SJSA1 (cell line): ENCODE measurements at places on chromosomes 6 and 20.

DNA sequence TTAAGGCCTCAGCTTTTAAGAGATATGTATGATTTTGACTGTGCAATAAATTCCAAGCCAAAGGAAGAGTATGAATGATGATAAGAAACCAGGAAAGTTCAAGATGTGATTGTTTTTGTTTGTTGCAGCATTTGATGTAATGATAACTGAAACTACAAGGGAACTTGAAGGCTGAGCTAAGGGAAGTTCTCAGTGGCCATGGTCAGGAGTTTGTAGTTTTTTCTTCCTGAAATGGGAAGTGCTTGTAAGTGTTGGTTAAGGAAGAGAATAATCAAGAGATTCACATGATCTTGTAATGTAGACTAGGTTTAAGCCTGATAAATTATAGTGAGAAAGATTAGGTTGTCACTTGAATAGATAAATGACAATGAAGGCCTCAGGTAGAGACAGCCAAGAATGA lies 53.4 kb downstream of the PTCHD4 start:
- DNase-seq = no peak

GRCh38 chr6:31356216-31356945 lies 598 bp downstream of the HLA-B start:
- no peak for DNase-seq

- peak; percentile 54 for DNase-seq
These were observed 50.7 kb upstream of the CD83 start for GRCh38 chr6:14066782-14067406.

DNA sequence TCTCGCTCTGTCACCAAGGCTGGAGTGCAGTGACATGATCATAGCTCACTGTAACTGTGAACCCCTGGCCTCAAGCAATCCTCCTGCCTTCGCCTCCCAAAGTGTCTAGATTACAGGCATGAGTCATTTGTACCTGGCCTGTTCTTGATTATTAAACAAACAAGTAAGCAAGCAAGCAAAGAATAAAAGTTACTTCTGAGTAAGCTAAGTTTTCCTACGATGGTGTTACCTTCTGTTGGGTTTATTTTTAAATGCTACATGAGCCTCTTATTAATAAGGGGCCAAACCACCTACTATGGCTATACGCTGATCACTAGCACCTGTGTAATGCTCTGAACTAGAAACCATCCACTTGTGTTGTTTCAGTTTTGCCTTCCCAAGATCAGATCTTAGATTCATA lies 50.8 kb downstream of the IL22RA2 start:
- DNase-seq = no peak

GRCh38 chr20:36179170-36179945 lies 24.8 kb downstream of the EPB41L1 start:
- DNase-seq = no peak

GRCh38 chr20:10398834-10399369 lies 35.1 kb downstream of the MKKS start:
- no peak for DNase-seq

DNA sequence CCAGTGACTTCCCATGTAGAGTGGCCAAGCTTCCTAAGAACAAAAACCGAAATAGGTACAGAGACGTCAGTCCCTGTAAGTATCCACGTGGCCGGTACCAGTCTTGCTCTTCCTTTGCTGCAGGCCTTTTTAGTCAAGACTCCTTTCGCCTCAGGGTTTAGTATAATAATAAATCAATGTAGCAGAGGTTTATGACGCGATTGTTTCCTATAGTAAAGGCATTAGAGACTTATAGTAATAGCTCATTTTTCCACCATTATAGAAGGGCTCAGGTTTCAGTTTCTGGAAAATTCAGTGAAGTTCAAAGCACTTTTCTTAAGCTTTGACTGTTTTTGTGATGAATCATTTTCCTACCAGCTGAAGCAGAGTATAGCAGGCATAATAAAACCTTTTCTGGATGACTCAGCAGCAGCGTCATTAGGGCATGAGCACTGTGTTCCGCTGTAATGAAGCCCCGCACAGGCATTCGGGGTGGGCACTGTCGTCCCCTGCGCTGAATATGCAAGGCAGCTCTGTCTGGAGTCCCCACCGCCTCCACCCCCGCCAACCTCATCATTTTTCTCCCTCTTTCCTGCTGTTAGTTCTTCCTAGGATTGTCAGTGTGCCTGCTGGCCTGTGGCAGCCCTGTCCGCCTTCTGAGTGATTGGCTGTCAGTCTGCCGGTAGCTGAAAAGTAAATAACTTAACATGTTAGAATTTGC lies 51.3 kb downstream of the PTPN1 start:
- DNase-seq = peak; percentile 92

DNA sequence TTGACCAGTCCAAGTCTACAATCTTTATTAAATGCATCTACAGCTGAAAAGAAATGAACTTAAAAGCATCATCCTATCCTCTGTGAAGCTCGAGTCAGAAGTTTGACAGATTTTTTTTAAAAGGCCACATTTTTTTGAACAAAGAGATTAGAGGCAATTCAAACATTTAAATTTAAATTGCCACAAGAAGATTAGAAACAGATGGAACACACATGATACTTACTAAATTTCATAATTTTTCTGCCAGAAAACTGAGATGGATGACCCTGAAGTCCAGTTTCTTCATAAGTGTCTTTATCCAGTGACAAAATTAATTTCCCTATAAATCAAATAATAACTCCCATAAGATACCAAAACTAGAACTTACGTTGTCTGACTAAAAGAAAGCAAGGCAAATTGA lies 4.3 kb downstream of the RPP40 start:
- no peak for DNase-seq

DNA sequence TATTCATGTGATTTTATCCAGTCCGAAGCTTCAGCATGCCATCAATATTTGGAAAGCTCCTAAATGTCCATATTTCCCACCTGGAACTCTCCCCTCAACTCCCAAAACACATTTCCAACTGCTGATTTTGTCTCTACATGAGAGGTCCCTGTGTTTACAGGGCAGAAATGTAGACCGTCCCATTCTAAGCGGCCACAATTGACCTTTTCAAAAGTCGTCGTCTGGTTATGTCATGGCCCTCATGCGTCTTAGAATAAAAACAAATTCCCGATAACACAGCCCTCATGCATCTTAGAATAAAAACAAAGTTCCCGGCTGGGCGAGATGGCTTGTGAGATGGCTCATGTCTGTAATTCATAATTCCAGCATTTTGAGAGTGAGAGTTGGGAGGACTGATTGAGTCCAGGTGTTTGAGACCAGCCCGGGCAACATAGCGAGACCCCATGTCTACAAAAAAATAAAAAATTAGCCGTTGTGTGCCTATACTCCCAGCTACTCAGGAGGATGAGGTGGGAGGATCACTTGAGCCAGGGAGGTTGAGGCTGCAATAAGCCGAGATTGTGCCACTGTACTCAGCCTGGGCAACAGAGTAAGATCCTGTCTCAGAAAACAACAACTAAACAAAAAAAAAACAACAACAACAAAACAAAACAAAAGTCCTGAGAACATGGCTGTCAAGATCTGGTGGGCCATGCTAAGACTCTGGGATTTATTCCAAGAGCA lies 6.4 kb upstream of the ZNF217 start:
- DNase-seq = no peak

DNA sequence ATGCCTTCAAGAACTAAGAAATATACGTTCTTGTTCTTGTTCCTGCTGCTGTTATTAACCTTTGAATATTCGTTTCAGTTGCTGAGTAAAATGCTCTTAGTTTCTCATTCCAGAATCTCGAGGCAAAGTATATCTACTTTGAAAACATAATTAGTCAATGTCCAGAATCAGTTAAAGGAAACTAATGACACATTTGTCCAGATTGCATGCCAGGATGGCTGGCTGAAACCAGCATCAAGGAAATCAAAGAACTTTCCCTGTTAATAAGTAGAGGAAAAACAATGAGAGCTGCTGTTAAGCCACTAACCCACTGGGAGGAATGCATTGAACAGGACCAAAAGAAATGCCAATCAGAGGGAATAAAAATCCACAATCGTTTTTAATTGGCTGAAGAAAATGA lies 196.9 kb downstream of the ALDH8A1 start:
- DNase-seq = no peak

- DNase-seq = no peak
These were observed 14.6 kb downstream of the NRSN1 start for GRCh38 chr6:24140591-24140990.

- no peak for DNase-seq
These were observed 533.9 kb downstream of the RFPL4B start for GRCh38 chr6:112881027-112881426.

- DNase-seq = no peak
These were observed 1223.7 kb upstream of the EYS start for GRCh38 chr6:66930559-66931290.

- DNase-seq = peak; percentile 67
These were observed 20.9 kb downstream of the MAP1LC3A start for GRCh38 chr20:34579191-34579978.

DNA sequence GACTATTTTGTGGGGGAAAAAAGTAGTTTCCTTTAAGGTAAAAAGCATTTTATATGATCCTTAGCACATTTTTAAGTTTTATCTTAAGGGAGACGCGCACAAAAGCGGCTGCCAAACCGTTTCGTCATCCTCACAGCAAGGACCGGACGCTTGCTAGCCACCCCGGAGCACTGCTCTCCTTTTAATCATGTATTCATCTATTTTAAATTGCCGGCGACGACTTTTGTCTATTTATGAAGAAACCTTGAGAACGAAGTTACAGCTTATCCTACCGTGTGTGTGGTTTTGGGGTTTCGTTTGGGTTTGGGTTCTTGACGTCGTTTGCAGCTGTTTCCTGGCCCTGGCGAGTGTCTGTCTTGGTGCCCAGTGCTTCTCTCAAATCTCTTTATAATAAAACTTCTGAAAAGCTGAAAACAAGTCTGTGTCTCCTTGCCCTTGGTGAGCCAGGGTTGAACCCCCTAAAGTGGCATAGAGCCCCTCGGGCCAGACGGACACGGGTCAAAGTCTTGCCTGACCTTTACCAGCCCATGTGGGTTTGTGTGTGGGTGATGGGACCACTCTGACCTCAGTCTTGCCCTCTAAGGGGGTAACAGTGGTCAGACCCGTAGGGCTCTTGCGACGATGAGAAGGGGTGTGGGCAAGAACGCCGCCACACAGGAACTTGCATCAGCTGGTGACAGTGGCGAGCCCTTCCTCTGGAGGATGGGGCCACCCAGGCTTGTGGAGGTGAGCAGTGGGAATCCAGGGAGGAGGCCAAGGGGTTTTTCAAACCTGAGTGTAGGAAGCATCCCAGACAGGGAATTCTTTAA lies 117.6 kb downstream of the JPH2 start:
- DNase-seq = no peak

- DNase-seq = peak; percentile 92
These were observed 23.0 kb upstream of the ECHDC1 start for GRCh38 chr6:127366282-127367022.

DNA sequence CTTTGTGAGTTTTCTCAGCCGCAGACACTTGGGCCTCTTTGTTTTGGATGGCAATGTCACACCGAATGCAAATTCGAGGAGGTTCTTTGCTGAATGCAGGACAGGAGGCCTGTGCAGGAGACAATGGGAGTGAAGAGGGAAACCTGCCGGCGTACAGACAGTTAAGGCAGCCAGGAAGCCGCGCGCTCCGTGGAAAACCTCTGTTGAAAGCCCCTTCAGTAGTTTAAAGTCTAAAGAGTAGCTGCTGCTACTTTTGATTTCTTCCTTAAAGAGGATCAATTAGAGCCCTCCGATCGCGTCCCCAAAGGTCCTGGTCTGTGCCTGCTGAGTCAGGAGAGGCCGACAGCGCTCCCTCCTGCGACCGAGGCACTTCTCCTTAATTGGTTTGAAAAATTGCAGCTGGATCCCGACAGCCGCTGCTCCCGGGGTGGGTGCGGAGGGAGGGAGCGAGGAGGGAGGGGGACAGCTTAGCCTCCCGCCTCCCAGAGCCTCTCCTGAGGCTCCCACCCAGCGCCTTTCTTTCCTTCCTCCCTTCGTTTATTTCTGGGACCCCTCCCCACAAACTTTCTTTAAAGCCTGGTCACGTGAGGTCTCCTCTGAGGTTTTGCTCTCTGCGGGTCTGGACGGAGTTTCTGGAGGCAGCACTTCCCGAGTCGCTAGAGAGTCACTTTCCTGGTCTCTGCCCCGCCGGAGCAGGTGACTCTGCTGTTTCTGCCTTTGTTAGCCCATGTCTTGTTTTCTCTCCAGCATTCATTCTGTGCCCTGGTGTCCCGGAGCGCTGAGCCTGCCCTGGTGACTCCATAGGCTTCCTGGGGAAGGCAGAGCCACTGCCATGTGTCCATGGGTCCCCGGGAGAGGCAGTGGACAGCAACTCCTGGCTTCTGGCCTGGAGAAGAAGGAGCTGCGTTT lies 22.3 kb upstream of the RPP40 start:
- DNase-seq = no peak

GRCh38 chr6:137882225-137882961 lies 15.3 kb downstream of the TNFAIP3 start:
- no peak for DNase-seq

DNA sequence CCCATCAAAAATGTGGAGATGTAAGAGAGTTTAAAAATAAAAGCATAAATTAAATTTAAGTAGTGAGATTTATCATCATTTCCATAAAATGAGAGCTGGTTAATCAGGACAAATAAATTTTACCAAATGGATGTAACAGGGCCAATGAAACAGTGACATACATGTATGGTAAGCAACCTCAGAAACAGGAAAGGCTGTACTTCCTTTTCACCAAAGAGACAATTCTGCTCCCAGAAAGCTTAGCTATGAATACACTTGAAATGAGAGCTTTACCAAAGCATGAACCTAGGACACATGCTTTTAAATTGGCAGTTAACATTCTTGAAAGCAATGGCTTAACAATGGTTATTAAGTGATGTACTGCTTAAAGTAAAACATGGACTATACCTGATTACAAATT lies 12.1 kb upstream of the UBE2J1 start:
- no peak for DNase-seq

DNA sequence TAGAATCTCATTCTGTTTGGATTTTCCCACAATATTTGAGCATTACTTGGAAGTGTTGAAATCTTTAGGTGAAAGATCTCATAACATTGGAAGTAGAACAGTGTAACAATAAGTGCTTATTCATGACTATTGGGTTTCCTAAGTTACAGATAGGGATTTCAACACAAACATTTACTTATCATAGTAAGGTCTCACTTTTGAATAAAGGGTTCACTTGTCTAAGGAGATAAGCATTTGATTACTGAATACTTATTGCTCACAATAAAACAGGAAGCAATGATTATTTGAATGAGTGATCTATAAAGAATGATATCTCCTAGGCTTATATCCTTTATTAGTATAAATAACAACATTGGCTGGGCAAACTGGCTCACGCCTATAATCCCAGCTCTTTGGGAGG lies 14.8 kb downstream of the DDX43 start:
- no peak for DNase-seq

DNA sequence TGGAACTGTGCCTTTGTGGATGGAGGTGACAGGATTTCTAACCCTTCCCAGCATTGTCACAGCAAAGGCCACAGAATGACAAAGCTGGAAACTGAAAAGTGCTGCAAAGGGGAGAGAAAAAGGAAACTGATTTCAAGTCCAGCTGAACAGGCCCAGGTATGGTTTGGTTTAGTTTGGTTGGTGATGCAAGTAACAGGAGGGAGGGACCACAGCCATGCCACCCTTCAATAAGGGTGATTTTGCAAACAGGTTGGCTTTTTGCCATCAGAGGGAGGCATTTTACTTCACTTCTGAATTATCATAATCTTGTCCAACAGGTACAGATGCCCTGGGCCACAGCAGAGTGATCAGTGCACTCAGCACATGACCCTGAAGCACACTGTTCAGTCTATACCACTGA lies 6.6 kb downstream of the FITM2 start:
- DNase-seq = no peak
